Colonic mucosa (tissue), 4 donors: ENCODE measurements at places on chromosomes 11 and 22. TPM values are rescaled to one million over a fixed set of nuclear protein-coding genes. Genes with fewer than 3 reads are reported as not detected.

- DNase-seq = no peak
Measured at GRCh38 chr11:22079133-22079872, 113.6 kb upstream of the ANO5 start.

- no peak for DNase-seq
Measured at GRCh38 chr11:111624608-111625007, 22.4 kb downstream of the SIK2 start.

DNA sequence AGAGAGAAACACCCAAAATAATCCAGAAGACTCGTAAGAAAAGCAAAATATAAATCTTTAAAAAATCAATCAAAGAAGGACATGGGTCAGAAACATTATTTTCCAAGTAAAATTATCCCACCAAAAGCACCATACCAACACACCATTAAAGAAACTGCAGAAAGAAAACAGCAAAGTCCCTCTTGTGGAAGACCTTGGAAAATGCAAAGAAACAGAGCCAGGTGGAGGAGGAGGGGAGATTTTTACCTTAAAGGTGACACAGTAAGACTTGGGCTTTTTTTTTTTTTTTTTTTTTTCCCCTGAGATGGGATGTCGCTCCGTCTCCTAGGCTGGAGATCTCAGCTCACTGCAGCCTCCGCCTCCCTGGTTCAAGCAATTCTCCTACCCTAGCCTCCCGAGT lies 123.8 kb downstream of the LARGE1 start:
- DNase-seq = no peak

- DNase-seq = no peak
Measured at GRCh38 chr11:12007769-12008737, at the start of gene DKK3. Gene DKK3, minus strand, starts transcription at chr11:12008626. Its CDS starts 44 bp downstream, at chr11:12008582.

DNA sequence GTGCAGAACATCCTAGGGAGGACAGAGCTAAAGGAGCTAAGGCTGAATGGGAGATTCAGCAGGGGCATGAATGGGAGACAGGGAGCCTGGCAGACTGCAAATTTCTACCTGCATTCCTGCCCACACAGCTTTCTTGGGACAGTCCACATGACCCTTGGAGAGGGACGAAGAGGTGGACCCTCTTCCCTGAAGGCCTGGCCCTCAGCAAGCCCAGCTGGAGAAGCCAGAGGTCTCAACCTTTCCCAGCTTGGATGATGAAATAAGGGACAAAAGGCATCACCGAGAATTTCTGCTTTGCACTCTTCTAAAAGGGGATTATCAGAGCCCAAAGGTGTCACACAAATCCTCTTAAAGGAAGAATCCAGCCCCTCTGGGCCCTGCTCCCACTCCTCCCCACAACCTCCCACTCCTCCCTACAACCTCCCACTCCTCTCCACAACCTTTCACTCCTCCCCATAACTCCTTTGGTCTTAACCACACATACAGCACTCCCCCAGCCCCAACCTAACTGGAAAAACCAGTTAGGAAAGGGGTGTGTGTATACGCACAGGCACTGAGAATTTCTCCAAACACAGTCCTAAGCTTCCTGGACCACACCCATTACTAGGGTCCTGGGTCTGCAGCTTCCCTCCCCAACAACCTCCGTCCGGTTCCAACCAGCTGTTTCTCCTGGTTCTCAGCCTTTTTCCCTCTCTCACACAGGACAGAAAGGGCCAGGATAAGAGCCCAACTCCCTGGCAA lies 38.4 kb downstream of the RPL27A start:
- peak; percentile 82 for DNase-seq

DNA sequence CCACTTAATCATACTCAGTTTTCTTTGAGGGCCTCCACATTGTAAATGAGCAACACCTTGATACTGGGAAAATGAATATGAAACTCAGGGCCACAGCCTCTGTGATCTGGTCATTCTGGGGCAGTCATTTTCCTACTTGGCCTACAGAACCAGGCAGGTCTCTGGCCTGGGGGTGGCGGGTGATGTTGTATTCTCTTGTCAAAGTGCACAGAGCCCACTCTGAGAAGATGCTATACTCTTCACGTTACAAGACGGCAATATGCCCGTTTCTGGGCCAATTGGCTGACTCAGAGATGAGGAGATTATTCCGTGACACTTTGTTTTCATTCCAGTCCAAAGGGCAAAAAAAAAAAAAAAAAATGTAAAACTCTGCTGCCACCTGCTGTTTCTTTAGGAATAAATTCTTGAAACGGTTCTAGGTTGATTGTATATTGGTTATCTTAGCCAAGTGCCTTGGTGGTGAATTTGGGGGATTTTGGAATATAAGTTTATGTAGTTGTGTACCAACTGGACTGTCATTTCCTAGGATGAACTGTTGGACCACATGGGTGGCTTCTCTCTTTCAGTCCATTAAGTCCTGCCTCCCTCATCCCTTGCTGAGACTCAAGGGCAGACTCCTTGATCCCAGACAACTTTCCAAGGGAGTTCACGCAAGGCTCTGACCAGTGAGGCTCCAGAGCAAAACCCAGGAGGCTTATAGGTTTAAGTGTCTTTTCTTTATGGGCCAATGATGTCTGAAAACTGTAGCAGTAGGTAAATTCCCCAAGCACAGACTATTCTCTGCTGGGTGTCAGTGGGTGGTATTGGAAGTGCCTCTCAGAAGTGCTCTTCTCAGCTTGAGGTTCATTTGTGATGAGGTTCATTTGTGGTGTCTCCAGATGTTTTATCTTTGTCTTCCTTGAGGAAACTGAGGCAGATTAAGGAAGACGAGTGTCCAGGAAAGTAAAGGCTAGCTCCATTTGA lies 18.2 kb downstream of the ADM start:
- DNase-seq = peak; percentile 79

The LRRC4C gene
- total RNA-seq = not detected

The KRTAP5-1 gene
- total RNA-seq = not detected

The HORMAD2 gene
- total RNA-seq = not detected
